ENCODE measurements at places on chromosomes 11 and 22. TPM values are rescaled to one million over a fixed set of nuclear protein-coding genes. Genes with fewer than 3 reads are reported as not detected.

KCNQ1OT1 gene
- total RNA-seq = 3.9 TPM

IL18 gene
- total RNA-seq = 0.32 TPM

KRTAP5-8 gene
- total RNA-seq = not detected

CD3G gene
- not detected for total RNA-seq

EXT2 gene
- 132 TPM for total RNA-seq

MAPK8IP2 gene
- total RNA-seq = 0.32 TPM

TEAD1 gene
- 48.9 TPM for total RNA-seq

C11orf86 gene
- total RNA-seq = not detected

CCDC15 gene
- total RNA-seq = 0.43 TPM

TMPRSS4 gene
- total RNA-seq = 0.17 TPM

EMID1 gene
- total RNA-seq = 0.09 TPM

CALCA gene
- total RNA-seq = not detected

ZNF214 gene
- total RNA-seq = 19.6 TPM

LRRC32 gene
- total RNA-seq = 9.6 TPM

ASCL2 gene
- not detected for total RNA-seq

TCIRG1 gene
- total RNA-seq = 43.3 TPM

AIFM3 gene
- 1.4 TPM for total RNA-seq

LDHAL6A gene
- not detected for total RNA-seq

PDHX gene
- 29.5 TPM for total RNA-seq

PKNOX2 gene
- 0.32 TPM for total RNA-seq

OR2D2 gene
- total RNA-seq = 0.09 TPM

PRG3 gene
- total RNA-seq = not detected

PHF21B gene
- total RNA-seq = under 0.01 TPM

C11orf16 gene
- total RNA-seq = not detected

TRIM21 gene
- total RNA-seq = 24.0 TPM

MS4A6A gene
- not detected for total RNA-seq

LMNTD2 gene
- total RNA-seq = not detected

C11orf97 gene
- total RNA-seq = not detected
